ENCODE measurements at places on chromosomes 7 and 10.
A peak's percentile ranks its signal among the peaks of the same experiment; 100 is the strongest.

DNA sequence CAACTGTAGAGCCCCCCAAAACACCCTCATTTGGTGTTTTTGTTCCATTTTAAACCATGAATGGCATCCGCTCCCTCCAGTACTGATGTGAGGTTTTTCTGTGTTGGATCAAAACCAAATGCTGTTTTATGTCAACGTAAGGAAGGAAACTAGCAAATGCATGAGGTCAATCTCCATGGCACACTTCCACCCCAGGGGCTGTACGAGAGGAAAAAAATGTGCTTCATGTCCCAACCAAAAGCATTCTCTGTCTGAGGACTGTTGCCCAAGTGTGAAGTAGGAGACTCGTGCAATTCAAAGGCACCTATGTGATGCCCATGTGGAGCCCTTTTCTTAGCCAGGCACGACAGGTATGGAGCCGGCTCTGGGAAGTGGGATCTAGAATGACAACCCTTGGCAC is 180.3 kb upstream of the MKI67 start:
- DNase-seq: no peak

- DNase-seq: no peak
These were observed 87.7 kb downstream of the PIK3CG start for GRCh38 chr7:106952658-106953231.

DNA sequence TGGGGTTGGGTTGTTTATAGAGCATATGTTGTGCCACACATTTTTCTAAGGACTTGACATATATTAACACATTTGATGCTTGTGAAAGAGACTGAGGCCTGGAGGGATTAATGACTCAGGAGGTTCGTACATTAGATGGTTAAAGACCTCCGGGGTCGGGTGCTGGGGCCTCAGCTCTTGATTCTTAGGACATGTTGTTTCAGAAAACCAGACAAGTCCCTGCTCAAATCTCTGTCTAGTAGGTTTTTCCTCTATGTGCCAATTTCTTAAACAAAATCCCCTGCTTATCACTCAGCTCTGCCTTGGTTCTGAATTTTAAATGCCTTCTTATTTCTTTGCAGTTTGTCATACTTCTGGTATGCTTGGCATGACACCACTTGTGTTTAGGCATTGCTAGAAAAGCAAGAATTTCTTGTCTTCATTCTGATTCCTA is 5.8 kb downstream of the UPP1 start:
- no peak for DNase-seq

DNA sequence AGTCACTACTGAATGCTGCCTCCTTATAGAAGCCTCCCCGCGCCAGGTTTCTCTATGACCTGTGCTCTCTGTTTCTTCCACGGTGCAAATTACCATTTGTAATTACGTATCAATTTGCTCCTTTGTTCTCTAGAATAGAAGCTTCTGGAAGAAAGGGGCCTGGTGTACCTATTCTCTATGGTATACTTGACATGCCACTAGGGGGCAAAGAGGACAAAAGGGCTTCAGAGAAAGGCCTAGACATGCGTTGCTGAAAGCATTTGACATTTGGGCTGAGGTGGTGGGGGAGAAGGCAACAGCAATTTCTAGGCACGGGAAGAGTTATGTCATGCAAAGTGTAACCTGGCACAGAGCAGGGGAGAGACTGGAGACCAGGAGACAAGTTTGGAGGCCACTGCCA is 148.7 kb downstream of the WDR11 start:
- no peak for DNase-seq

DNA sequence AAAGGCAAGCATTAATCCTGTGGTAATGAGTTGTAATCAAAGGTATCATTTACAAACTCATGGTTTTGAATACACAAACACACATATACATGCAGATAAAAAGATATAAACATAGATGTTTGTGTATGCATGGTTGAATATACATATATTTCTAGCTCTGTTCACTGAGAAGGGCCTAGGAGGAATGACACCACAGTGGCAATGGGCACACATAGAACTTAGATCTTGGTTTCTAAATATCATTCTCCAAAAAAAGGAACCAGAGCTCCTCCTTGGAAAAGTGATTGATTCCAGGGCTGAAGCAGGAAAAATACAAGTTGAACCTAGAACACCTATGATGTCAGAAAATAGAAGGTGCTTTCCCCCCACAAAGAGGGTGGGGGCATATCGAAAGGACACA is 6.9 kb downstream of the CUL2 start:
- DNase-seq: no peak

- no peak for DNase-seq
These were observed 44.1 kb downstream of the IKZF1 start for GRCh38 chr7:50348469-50349162.

DNA sequence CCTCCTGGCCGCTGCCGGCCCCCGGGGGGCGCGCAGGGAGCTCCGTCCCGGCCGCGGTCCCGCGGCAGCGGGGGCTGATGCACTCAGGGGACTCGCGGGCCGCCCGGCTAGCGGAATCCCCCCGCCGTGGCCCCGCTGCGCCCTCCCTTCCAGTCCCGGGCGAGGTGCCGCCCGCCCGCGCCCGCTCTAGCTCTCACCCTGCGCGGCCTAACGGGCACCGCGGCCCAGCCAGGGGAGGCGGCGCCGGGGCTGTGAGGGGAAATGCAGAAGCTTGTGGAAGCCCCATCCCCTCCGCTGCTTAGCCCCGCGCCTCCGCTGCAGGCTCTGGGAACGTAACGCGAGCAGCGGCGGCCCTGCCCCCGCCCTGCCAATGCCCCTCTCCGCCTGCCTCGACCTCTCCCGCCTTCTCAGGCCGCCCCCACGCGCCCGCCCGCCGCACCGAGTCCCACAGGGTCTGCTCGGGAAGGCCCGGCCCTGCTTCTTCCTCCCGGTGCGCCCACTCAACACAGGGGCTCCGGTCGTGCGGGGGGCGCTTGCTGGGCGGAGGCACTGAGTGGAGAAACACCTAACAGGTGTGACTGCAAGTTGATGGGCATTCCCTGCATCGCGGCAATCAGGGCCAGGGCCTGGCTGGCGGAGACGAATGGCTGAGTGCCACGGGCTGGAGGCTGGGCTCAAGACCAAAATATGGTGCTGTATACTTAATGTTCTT is 384 bp upstream of the TMEM229A start:
- DNase-seq: no peak

DNA sequence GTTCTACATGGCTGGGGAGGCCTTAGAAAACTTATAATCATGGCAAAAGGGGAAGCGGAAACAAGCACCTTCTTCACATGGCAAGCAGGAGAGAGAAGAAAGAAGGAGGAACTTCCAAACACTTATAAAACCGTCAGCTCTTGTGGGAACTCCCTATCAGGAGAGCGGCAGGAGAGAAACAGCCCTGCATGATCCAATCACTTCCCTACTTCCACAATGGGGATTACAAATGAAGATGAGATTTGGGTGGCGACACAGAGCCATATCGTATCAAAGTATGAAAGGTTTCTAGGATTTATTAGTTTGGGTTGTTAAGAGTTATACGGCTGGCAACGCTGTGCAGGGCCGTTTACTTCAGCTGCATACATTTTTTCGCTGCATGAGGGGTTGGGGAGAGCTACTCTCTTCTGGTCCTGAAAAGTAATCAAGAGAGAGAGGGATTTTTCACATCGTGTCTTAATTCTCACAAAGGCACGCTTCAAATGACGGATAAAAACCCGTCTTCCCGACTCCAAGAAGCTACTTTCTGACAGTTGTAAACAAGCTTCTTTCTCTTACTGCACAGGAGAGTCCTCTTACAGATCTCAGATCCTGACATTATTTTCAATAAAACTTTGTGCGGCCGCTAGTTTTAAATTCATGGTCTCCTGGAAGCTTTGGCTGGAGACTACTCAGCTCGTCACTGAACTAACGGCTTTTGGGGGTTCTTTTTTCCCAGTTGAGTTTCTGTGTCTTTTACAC is 751 bp upstream of the GTPBP10 start:
- DNase-seq: peak; percentile 0

DNA sequence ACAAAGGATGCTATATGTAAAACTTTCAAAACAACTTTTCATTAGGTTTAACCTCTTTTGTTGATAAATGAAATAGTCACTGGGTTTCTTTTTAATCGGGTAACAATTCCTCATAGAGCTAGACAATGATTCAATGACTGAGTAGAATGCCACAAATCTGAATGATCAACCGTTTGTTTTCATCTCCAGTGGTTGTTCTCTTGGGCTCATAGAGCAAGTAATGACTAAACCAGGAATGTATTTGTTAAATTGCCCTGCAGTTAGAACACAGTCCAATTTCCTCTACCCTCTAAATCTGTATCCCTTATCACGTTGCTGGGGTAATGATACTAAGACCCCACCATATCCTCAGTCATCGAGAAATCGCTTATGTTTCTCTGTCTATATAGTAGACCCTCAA is 40.0 kb downstream of the CNNM1 start:
- no peak for DNase-seq

GRCh38 chr7:151346470-151346769 is 4.8 kb downstream of the NUB1 start:
- no peak for DNase-seq

DNA sequence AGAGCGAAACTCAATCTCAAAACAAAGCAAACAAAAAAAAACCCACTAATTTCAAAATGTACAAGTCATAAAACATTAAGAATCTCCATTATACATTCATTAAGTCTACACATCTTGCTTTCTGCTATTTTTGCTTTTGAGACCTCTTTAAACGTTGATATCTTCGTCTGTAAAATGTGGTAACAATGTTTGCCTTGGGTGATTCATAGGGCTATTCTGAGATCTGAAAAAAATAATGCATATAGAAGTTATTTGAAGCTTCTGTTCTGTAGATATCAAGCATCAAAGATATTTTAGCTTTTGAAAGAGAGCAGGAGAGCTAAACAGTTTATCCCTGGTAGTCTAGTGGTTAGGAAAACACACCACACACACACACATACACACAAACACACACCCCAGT is 158.1 kb upstream of the PLXDC2 start:
- no peak for DNase-seq

- DNase-seq: no peak
These were observed 7.8 kb upstream of the TARP start for GRCh38 chr7:38281266-38281665.

DNA sequence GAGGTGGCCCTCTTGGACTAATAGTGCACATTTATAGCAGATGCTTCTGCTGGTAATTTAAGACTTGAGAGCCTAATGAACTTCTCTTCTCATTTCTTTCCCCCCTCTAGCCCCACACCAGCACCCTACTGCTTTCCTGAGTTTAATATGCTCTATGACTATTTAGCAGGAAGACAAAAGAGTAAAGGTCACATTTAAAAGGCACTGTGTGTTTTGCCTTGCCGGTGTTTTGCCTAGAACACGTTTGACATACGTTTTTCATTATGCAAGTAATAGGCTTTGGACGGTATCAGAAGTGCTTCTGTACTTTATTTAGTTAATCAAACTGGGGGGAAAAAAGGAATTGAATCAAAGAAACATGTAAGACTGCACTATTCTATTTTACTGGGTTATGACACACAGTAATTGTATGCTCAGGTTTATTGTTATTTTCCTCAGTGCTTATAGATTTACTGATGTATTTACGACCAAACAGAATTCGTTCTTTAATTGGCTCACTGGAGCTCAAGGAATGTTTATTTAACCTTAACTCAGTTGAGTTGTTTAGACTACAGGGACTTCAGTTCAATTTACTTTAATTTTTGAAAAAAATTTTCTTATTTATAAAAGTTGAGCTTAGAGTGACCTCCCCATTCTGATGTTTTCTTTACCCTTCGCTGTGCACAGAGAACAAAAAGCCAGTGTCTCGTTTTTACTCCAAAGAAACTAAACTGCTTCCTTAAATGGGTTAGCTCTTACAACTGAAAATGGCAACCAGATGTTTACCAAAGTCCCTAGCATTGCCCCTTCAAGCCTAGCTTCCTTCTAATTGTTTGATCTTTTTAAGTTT is 35.4 kb downstream of the CPED1 start:
- no peak for DNase-seq

- no peak for DNase-seq
These were observed 20.9 kb downstream of the GPR146 start for GRCh38 chr7:1065263-1065584.

GRCh38 chr10:114075093-114075492 is 31.4 kb downstream of the ADRB1 start:
- DNase-seq: no peak

GRCh38 chr10:14873090-14873760 is 5.4 kb upstream of the SUV39H2 start:
- DNase-seq: no peak

- no peak for DNase-seq
These were observed 410.8 kb downstream of the MDFIC start for GRCh38 chr7:115332691-115333090.

GRCh38 chr7:117470777-117471176 is 9.0 kb upstream of the CFTR start:
- no peak for DNase-seq
